Thoracic aorta (tissue), 2 donors: ENCODE measurements at places on chromosomes 5 and 9. TPM values are rescaled to one million over a fixed set of nuclear protein-coding genes. Genes with fewer than 3 reads are reported as not detected.

DNA sequence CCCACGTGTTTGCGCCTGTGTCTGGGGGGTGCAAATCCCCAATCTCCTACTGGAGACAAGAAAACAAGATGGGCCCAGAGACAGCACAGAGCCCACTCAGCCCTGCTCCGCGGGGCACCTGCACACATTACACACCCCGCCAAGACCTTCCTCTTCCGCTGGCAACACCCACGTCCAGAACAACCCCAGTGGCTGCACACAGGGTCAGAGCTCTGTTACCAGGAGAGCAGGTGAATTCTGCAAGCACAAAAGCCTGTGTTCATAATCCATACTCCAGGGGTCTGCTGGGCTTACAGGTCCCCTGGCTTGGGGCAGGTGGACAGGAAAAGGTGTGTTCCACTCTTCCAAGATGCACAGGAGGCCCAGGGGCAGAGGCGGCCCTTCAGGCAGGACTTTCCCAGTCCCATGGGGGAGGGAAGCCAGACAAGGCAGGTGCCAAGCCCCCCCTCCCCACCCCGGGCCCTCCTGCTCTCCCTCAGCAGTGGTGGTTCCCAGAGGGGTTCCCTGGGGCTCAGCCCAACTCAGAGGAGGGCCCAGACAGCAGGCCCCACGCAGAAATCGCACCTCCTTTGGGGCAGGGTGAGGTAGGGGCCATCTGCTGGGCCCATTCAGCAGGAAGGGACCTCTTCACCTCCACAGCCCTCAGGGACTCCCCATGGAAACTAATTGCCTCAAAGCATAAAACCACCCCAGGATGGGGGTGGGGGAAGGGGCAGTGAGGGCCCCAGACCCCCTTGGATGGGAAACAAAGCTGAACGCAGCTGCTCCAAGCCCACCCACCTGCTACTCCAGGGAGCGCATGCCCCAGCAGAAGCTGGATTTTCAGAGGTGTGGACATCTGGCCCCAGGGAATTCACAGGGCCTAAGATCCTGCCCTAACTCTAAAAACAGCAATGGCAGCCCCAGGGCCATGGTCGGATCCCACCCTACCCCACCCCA is 105.3 kb downstream of the VAV2 start:
- no peak overlapping the region for H3K4me3 ChIP-seq
- H3K4me1 ChIP-seq: no peaks in the 10 kb centered on the region
- no peaks in the 10 kb centered on the region for H3K27me3 ChIP-seq

- DNase-seq: no peak
- H3K27me3 ChIP-seq: no peaks in the 10 kb centered on the region
- no peak overlapping the region for H3K27ac ChIP-seq
- no peaks in the 10 kb centered on the region for H3K4me1 ChIP-seq
These were observed 55.1 kb upstream of the LVRN start for GRCh38 chr5:115907177-115907576.

GRCh38 chr5:57887851-57888621 is 405.4 kb upstream of the ACTBL2 start:
- H3K4me1 ChIP-seq: no peaks in the 10 kb centered on the region
- H3K27me3 ChIP-seq: no peaks in the 10 kb centered on the region
- H3K4me3 ChIP-seq: no peak overlapping the region
- DNase-seq: no peak

- H3K4me1 ChIP-seq: peaks cover 9% of the 10 kb centered on the region
- H3K36me3 ChIP-seq: peaks cover 42% of the 10 kb centered on the region
- peak overlapping the region; percentile 94 for H3K4me3 ChIP-seq
- peak overlapping the region; percentile 61 for H3K27ac ChIP-seq
- DNase-seq: no peak
- no peaks in the 10 kb centered on the region for H3K27me3 ChIP-seq
These were observed 398 bp downstream of the TOR1A start for GRCh38 chr9:129823542-129823934.

GRCh38 chr5:132263548-132264261 is 6.2 kb downstream of the PDLIM4 start:
- H3K4me3 ChIP-seq: no peak overlapping the region
- no peaks in the 10 kb centered on the region for H3K27me3 ChIP-seq
- peaks cover 29% of the 10 kb centered on the region for H3K4me1 ChIP-seq
- peak overlapping the region; percentile 97 for H3K27ac ChIP-seq
- DNase-seq: peak; percentile 80

GRCh38 chr9:136470792-136471469 is 11.9 kb downstream of the SEC16A start:
- H3K4me1 ChIP-seq: no peaks in the 10 kb centered on the region
- no peak for DNase-seq
- H3K27ac ChIP-seq: no peak overlapping the region

DNA sequence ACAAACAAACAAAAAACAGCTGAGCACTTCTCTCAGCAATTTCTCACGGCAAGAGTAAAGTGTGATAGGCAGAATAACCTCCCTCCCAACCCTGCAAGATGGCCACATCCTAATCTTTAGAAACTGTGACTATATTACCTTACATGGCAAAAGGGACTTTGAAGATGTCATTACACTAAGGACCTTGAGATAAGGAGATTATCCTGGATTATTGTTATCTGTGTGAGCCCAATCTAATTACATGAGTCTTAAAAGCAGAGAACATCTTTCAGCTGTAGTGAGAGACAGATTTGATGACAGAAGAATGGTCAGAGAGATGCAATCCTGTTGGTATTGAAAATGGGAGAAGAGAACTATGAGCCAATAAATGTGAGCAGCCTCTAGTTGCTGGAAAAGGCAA is 347.9 kb downstream of the CDH9 start:
- no peak for DNase-seq
- no peaks in the 10 kb centered on the region for H3K27me3 ChIP-seq
- no peaks in the 10 kb centered on the region for H3K4me1 ChIP-seq
- no peak overlapping the region for H3K27ac ChIP-seq
- no peaks in the 10 kb centered on the region for H3K36me3 ChIP-seq

DNA sequence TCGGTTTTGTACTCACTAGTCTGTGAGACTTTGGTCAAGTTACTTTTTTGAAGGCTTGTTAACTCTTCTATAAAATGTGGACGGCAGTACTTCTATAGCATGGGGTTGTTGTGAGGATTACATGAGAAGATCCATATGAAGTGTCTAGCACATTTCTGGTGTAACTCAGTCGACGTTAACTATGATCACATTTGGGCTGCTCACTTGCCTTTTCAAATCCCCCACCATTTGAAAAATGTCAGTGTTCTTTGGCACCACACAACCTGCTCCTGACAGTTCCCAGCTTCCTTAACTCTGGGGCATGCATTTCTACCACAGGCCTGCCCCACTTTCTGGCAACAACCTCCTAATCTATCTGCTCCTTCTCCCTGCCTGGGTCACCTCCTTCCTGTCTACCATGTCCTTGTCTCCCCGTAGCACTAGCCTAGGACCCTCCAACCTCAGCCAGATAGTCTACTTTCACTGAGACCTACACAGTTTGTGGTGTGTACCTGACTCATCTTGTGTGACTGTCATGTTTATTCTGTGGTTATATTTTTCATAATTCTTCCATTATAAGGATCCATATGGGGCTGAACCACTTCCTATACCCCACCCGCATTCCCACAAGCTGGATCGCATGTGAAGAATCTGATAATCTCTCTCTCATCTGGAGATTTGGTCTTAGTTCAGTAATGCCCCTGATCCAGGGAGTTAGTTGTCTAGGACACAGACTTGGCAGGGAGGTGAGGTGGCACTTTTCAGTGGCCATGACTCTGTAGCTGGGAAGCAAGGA is 30.2 kb upstream of the BASP1 start:
- H3K27ac ChIP-seq: no peak overlapping the region
- DNase-seq: no peak
- no peaks in the 10 kb centered on the region for H3K27me3 ChIP-seq
- H3K4me1 ChIP-seq: peaks cover 6% of the 10 kb centered on the region
- H3K36me3 ChIP-seq: no peaks in the 10 kb centered on the region

DNA sequence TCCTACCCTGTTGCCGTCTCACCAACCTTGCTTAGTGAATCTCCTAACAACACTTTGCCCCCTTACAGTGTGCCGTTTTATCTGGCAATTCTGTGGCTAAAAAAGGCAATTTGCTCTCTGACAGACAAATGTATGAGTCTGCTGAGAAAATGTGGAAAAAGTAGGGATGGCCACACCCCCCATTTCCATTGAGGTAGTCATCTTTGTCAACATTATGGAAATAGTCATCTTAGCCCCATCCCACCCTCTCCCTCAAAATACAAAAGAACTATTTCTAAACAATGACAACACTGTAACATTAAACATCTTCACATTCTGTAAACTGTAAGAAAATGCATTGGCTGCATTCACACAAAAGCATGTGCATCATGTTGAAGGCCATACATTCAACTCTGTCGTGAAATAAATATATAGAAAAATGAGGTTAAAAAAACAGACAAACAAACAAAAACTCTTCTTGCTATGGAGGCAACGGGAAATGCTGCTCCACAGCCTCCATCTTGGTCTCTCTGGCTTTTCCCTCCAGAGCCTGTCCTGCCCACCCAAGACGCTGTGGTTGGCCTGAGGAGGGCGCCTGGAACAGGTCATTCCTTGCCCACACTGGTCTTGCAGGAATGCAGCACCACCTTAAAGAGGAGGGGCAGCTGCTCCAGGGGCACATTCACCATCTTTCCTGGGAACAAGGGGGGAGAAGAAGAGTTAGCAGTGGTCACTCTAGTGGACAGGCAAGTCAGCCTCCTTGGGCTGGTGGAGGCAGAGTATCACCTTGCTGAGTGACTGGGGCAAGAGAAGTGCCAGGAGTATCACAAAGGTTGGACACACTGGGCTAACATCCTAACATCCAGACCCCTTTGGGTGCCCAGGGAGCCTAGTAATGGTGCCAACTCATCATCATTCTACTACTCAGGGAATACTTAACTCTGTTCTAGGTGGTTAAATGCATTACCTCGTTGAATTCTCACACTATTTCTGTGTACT is 15.2 kb upstream of the NR5A1 start:
- no peak overlapping the region for H3K4me3 ChIP-seq
- DNase-seq: no peak
- H3K36me3 ChIP-seq: no peaks in the 10 kb centered on the region

- DNase-seq: no peak
- H3K27me3 ChIP-seq: no peaks in the 10 kb centered on the region
- no peak overlapping the region for H3K4me3 ChIP-seq
- no peak overlapping the region for H3K27ac ChIP-seq
- H3K4me1 ChIP-seq: no peaks in the 10 kb centered on the region
These were observed 18.8 kb downstream of the GLE1 start for GRCh38 chr9:128523199-128523925.

DNA sequence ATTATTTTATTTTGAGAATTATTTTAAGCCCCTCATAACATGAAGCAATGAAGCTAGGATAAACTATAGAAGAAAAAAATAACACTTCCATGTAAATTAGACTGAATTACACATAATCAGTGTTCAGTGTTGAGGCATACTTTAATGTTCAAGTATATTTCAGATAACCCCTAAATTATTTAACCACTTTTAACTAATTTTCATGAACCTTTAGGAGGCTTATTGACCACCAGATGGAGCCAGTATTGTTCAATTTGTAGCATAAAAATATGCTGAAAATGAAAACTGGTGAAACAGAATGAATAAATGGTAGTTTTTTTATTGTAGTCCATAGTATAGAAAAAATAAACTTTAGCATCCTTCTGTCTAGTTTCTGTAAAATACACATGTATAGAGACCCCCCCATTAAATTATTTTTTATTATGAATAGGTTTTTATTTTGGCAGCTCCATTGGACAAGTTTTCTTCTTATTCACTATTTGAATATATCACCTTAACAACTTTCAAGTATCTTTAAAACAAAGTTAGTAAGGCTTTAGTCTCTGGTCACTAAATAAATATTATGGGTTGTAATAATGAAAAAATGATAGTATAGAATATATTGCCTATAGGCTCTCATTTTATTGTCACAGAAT is 190.1 kb downstream of the CWC27 start:
- H3K27ac ChIP-seq: no peak overlapping the region
- H3K36me3 ChIP-seq: no peaks in the 10 kb centered on the region
- no peak for DNase-seq
- H3K4me3 ChIP-seq: no peak overlapping the region
- H3K27me3 ChIP-seq: no peaks in the 10 kb centered on the region

- H3K27me3 ChIP-seq: no peaks in the 10 kb centered on the region
- H3K36me3 ChIP-seq: no peaks in the 10 kb centered on the region
- H3K27ac ChIP-seq: peak overlapping the region; percentile 89
- H3K4me3 ChIP-seq: peak overlapping the region; percentile 58
- DNase-seq: no peak
- peaks cover 26% of the 10 kb centered on the region for H3K4me1 ChIP-seq
These were observed 243.4 kb upstream of the KLF4 start for GRCh38 chr9:107732781-107733522.

DNA sequence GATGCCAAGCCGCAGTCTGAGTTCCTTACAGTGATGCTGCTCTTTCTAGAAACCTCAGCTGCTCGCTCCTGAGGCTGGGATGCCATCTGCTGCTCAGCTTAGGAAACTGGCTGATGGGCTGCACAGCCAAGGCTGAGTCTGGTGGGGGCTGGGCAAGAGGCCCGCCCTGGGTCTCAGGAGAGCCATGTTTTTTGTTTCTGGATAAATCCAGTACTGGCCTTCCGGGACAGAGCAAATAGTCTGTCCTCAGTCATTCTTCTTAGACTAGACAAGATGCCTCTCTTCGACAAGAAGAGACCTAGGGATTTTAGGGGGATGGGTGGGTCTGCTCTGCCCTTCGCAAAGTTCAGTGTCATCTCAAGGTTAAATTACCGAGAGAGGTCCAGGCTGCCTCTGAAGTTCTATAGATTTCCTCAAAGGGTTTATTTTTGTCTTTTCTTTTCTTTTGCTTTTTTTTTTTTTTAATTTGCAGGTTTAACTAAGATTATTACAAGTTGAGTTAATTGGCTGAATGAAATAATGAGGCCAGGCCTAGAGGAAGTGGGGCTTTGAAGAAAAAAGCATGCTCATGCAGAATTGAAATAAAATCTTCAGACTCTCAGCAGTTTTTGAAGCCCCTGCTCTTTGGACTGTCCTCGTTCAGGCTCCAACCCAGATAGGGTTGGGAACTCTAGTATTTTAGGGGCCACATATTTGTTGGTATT is 30.6 kb upstream of the MATR3 start:
- no peaks in the 10 kb centered on the region for H3K27me3 ChIP-seq
- H3K4me1 ChIP-seq: peaks cover 3% of the 10 kb centered on the region
- H3K36me3 ChIP-seq: no peaks in the 10 kb centered on the region
- H3K27ac ChIP-seq: no peak overlapping the region
- DNase-seq: peak; percentile 46

The RNF145 gene
- 46.1 TPM for total RNA-seq

The GCNT4 gene
- total RNA-seq: 3.5 TPM

The SLC36A3 gene
- not detected for total RNA-seq

The SRD5A1 gene
- 8.5 TPM for total RNA-seq
